HAP-1 (cell line): ENCODE measurements at places on chromosomes 1 and 21.

GRCh38 chr1:63674238-63674864, 81.1 kb downstream of the PGM1 start:
- DNase-seq = peak; percentile 64

- no peak for DNase-seq
Observed at GRCh38 chr1:40638097-40639036, 27.1 kb downstream of the RIMS3 start.

DNA sequence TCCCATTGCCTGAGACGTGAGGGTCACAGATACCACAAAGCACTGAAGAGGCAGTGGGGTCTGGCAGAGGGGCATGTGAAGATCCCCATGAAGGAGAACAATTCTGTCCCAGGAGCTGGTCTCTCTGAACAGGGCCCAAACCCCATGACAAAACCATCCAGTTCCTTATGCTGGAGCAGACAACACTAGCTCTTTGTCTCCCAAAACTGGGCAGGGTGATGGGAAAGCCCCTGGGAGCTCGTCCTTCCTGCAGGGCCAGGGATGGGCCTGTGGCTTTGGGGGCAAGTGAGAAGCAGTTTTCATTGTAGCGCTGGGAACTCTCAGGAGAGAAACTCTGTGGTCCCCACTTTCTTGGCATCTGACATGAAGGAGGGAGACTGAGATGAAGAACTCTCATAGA, 8.8 kb downstream of the ETV3L start:
- no peak for DNase-seq

DNA sequence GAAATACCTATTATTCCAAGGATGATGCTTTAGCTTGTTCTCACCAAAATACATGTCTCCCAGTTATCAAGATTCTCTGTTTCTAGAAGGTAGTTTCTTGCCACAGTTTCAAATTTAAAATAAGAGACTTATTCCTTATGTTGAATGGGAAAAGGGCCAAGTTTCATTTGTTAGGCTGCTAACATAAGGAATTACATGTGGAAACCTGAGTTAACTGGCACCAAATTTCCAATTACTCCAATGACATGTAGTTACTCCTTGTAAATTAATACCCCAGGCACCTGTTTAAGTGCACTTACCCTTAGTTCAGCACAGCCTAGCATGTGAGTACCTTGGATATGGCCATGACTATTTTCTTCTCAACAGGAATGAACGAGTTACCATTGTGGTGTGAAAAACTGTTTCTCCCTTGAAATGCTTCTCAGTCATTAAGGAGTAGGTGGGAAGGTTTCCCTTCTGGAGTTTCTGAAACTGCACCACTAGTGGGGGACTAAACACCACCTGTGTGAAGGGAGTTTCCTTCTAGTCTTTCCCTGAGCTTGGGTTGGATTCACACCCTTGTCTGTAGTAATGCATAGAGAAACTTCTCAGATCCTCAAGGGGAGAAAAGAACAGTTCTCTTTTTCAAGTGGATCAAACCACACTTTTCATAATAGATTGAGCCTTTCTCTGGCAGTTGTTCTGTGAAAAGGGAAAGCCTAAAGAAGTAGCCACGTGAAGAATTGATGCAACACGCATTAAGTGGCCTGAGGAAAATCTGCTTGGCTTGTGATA, 32.3 kb upstream of the LRRC8C start:
- no peak for DNase-seq

GRCh38 chr1:182405578-182405977, 5.1 kb upstream of the TEDDM1 start:
- no peak for DNase-seq

DNA sequence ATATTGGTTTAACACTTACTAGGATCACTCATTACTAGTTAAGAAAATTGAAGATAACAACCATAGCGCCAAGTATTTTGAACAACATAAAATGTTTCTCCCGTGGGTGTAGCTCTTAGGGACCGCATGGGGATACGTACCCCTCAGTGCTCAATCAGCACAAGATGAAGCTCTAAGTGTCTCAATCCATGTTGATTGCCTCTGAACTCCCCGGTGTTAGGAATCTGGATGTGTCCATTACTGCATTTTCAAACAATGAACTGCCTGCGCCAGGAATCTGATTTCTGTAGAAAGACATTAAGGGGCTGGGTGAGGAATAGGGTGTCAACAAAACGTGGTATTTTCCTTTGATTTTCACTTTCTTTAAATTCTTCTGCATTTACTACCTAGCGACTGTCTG, 100.2 kb downstream of the LMO4 start:
- DNase-seq = peak; percentile 46

GRCh38 chr1:207750631-207751305, 1.1 kb upstream of the CD46 start:
- DNase-seq = no peak

DNA sequence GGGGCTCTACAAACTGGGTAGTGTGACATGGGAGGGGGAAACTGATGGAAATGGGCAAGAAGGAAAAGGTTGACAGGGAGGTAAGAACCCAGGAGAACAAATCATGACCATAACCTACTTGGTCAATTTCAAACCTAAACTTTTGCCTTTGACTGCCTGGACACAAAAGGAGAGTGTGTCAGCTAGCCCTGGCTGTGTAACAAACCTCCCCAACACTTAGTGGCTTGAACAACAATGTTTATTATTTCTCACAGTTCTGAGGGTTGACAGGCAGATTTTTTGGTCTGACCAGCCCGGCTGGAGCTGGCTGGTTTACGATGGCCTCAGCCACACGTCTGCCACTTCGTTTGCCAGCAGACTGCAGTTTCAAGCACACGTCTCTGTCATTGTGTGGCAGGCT, 92.5 kb downstream of the WDR4 start:
- DNase-seq = no peak

- DNase-seq = peak; percentile 38
Observed at GRCh38 chr1:8962812-8963530, 17.3 kb downstream of the CA6 start.

DNA sequence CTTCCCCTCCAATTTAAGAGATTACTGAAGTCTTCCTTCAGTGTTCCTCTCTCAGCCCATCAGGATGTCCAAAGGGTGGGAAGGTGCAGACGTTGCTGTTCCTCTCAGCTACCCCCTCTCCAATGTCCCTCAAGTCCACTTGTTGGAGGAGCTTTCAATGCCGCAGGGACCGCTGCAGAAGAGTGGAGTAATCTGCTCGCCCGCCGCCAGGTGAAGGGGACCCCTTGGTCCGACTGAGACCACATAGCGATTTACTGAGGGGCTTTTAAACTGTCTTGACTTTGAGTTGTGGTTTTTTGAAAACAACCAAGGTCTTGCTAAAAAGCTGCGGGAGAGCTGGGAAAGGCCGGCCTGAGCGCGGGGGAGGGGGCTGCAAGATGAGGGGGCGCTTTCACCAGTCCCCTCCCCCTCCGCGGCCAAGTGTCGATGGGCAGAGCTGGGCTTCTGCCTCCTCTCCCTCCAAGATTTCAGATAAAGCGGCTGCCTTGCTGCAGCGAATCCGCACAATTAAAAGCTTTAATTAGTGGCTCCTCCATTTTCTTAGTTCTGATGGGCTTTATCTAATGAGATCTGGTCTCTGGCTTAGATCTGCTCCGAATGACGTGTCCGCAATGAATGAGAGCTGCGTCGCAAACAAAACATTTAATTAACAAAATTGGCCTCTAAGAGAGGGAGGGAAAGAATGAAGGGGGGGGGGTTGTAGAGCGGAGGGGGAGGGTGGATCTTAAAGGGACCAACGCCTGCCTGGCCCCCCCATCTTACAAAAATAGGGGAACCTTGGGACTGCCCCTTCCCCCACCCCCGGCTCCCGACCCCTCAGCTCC, 5.9 kb downstream of the LMO4 start:
- no peak for DNase-seq

- DNase-seq = no peak
Observed at GRCh38 chr1:48002142-48002541, 5.0 kb upstream of the TRABD2B start.

GRCh38 chr1:2433936-2434655, 21.7 kb upstream of the PEX10 start:
- no peak for DNase-seq

DNA sequence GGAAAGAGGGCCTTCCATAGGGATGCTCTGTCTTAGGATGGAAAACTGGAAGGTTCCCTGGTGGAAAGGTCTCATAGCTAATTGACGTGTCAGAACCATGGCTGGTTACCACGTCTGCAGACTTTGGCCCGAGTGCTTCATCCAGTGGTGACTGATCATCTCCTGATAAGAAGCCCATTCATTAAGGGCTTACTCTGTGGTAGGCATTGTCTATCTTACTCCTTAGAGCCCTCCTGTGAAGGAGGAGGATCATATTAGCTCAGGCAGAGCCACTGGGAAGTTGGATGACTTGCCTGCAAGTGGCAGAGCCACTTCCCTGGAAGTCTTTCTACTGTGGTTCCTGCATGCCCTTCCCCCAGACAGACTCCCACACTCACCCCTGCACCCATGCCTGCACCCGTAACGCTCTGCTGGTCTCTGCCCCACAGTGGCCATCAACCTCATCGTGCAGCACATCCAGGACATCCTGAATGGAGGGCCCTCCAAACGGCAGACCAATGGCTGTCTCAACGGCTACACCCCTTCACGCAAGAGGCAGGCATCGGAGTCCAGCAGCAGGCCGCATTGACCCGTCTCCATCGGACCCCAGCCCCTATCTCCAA, 79.9 kb downstream of the UCK2 start:
- DNase-seq = no peak

GRCh38 chr1:9270290-9270883, 22.3 kb upstream of the SPSB1 start:
- no peak for DNase-seq

- no peak for DNase-seq
Observed at GRCh38 chr1:1398677-1399186, 403 bp downstream of the CCNL2 start.

DNA sequence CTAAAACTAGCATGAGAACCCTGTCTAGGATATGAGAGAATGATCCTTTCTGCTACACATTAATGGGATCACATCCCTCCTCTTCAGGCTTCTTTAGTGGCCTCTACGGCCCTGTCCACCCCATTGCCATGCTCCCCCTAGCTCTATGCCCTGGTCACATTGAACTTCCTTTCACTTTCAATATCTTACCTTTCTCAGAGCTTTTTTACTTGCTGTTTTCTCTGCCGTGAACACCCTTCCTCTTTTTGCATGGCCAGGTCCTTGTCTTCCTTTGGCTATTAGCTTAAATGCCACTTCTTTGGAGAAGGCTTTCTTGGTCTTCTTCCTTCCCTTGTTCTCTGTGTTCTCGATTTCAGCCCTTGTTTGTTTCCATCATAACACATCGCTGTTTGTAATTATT, 97.4 kb downstream of the GIPC2 start:
- no peak for DNase-seq

DNA sequence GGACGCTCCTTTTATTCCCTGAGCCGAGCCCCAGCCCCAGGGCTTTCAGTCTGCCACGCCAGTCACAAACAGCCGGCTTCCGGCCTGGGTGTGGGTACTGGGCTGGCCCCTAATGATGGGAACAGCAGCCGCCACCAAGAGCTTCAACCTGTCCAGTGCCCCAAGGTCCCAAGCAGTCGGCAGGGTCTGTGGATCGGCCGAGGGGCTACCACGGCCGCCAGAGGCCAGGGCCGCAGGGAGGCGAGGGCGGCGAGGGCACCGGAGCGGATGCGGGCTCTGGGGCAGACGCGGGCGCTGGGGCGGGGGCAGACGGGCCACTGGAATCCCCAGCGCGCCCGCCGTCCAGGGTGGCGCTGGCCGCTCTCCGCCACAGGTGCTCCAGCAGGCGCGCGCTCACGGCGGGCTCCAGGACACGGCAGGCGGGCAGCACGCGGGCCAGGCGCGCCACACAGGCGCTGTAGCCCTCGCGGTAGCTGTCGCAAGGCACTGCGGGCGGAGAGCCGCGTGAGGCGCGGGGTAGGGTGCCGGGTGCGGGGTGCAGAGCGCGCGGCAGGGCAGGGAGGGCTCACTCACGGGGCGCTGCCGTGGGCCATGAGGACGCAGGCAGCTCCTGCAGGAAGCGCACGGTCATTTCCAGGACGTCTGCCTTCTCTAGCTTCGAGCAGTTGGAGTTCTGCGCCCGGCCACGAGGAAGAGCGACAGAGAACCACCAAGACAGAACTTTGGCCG, 887 bp downstream of the HES2 start:
- no peak for DNase-seq

GRCh38 chr1:209527993-209528717, 55.4 kb upstream of the CAMK1G start:
- DNase-seq = no peak

DNA sequence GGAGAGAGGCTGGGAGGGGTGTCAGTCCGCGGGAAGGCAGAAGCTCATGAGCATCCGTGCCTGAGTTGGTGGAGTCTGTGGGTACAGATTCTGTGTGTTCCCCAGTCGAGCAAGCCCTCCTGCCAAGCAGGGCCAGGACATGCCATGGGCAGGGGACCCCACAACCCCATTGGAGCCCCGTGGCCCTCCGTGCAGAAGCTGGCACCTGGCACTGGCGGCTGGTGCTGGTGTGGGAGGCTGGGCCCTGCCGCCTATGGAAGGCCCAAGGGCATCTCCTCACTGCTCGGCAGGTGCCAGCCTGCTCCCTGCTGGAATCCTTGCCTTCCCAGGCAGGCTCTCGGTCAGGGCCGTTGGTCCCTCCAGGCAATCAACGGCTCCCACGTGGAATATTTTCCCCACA, 73.7 kb downstream of the UBE2T start:
- no peak for DNase-seq

DNA sequence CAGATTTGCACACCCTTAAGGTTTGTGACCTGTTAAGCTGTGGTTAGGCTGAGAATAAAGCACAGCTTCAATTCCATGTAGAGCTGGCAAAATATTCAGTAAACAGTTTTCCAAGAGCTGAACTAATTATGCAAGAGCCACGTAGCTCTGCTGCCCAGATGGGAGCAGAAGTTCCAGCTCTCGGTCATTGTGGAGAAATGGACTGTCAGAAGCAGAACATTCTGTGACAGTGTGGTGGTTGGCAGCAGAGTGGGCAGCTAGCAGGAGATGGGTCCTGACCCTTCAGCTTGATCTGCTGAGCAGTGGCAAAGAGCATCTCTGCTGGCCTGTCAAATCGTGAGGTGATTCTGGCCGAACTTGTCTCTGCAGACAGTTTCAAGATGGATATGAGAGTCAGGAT, 23.2 kb downstream of the RHOU start:
- no peak for DNase-seq

GRCh38 chr21:15130751-15131150, 66.0 kb upstream of the NRIP1 start:
- DNase-seq = no peak

- no peak for DNase-seq
Observed at GRCh38 chr1:204287466-204287891, 72.2 kb downstream of the PLEKHA6 start.

DNA sequence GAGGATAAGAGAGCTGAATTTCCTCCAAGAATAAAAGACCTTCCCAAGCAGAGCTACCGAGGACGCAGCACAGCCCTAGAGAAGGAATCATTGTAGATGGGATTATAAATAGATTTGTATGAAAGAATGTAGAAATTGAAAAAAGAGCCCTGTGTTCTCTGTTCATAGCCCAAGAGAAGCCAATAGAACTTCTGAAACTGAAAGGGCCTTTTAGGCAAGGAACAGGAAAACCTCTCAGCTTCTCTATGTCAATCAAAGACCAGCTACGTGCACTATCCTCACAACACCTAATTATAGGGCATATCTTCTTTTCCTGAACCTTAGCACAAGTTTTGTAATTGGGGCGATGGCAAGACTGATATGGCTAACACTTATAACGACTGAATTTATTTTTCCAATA, 192.4 kb upstream of the RNPC3 start:
- no peak for DNase-seq
